ENCODE measurements at places on chromosomes 13 and 19.

DNA sequence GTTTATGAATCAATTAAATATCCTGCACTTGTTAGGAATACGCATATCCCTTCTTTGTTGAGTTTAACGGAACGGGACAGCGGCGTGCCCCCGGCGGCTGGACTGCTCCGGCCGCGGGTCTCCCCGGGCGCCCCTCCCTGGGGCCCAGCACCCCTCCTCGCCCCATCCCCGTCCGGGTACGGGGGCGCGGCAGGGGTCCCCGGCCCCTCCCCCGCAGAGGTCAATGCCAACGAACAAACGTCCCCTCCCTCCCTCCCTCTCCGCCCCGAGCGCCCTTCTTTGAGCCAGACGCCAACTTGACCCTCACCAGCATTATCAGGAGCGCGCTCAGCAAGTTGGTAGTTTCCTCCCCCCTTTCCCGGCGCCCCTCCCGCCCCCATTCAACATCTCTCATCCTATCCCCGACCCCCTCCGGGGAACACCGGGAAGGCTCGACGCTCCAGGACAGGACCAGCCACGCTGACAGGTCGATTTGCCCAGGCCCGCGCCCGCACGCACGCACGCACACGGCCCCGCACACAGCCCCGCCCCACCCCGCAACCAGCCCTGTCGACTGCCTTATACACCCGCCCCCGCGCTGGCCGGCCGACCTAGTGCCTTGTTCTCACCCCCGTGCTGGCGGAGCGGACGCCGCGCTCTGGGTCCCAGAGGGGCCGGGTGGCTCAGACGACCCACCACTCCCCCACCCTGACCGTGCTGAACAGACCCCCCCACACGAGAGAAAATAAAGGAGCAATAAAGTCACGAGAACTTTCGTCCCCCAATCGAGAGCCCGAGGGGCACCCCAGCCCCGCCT, 5.0 kb downstream of the LYL1 start:
- no peak for DNase-seq

DNA sequence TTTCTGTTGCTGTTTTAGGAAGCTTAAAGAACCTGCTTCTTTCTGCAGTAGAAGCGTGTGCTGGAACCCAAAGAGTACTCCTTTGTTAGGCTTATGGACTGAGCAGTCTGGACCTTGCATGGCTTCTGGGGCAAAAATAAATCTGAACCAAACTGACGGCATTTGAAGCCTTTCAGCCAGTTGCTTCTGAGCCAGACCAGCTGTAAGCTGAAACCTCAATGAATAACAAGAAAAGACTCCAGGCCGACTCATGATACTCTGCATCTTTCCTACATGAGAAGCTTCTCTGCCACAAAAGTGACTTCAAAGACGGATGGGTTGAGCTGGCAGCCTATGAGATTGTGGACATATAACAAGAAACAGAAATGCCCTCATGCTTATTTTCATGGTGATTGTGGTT, 103.1 kb downstream of the TNFRSF19 start:
- no peak for DNase-seq

DNA sequence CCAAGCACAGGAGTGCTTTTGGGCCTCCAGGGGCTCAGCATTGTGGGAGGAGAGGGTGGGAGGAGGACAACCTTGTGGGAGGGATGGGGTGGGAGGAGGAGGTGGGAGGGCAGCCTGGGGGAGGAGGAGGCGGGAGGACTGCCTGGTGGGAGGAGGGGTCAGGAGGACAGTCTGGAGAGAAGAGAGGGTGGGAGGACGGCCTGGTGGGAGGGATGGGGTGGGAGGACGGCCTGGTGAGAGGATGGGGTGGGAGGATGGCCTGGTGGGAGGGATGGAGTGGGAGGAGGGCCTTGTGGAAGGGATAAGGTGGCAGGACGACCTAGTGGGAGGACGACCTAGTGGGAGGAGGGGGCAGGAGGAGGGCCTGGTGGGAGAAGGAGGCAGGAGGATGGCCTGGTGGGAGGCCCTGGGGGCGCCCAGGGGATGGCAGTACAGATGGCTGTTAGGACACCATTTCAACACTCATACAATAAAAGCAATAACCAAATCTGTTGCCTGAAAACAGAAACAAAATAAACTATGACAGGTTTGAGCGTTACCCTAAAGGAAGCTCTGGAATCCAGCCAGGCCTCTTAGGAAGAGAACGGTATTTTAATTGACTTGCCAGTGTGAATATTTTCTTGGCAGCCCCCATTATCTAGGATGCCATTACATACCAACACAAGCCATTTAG, 63.7 kb downstream of the CRYL1 start:
- no peak for DNase-seq

GRCh38 chr19:4124638-4125037, 716 bp upstream of the MAP2K2 start:
- DNase-seq, result no peak

Measured in left renal cortex interstitium (tissue), 4 donors.